Lower lobe of right lung (tissue), 2 donors: ENCODE measurements at places on chromosomes 6 and 20. TPM values are rescaled to one million over a fixed set of nuclear protein-coding genes. Genes with fewer than 3 reads are reported as not detected.

DNA sequence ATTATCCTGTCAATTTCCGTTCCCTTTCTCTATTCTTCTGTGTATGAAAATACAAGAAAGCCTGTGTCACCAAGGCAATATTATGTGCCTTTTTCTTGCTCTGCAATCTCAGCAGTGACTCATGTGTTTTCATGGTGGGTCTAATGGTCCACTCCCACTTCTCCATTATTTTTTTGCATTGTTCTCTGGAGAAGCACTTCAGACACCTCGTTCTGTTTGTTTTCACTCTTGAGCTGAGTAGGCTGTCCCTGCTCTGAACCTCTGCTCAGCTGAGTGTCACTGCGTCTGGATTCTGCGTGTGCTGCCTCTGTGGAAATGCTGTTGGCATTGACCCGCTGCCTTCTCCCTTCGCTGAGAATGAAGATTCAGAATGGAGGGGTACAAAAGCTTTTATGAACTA is 230.6 kb downstream of the TMEM242 start:
- H3K4me1 ChIP-seq = peaks cover 49% of the 10 kb centered on the region
- H3K27ac ChIP-seq = no peak overlapping the region
- H3K27me3 ChIP-seq = no peaks in the 10 kb centered on the region
- no peak overlapping the region for H3K4me3 ChIP-seq
- H3K36me3 ChIP-seq = no peaks in the 10 kb centered on the region

The COL11A2 gene
- 0.77 TPM for total RNA-seq

DNA sequence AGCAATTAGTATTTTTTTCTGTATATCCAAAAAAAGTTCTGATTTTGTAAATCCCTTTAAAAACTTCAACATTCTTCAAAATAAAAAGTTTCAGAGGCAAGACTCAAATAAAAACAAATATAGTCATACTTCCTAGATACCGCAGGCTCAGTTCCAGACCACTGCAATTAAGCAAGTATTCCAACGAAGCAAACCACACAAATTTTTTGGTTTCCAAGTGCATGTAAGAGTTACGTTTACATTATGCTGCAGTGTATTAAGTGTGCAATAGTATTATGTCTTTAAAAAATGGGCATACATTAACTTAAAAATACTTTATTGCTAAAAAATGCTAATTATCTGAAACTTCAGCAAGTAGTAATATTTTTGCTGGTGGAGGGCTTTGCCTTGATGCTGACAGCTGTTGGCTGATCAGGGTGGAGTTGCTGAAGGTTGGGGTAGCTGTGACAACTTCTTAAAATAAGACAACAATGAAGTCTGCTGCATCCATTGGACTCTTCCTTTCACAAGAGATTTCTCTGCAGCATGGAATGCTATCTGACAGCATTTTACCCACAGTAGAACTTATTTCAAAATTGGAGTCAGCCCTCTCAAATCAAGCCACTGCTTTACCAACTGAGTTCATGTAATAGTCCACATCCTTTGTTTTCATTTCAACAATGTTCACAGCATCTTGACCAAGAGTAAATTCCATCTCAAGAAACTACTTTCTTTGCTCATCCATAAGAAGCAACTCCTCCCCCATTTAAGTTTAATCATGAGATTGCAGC is 46.0 kb downstream of the PHIP start:
- peaks cover 7% of the 10 kb centered on the region for H3K4me1 ChIP-seq
- no peak overlapping the region for H3K4me3 ChIP-seq
- no peak for DNase-seq
- H3K27me3 ChIP-seq = no peaks in the 10 kb centered on the region

DNA sequence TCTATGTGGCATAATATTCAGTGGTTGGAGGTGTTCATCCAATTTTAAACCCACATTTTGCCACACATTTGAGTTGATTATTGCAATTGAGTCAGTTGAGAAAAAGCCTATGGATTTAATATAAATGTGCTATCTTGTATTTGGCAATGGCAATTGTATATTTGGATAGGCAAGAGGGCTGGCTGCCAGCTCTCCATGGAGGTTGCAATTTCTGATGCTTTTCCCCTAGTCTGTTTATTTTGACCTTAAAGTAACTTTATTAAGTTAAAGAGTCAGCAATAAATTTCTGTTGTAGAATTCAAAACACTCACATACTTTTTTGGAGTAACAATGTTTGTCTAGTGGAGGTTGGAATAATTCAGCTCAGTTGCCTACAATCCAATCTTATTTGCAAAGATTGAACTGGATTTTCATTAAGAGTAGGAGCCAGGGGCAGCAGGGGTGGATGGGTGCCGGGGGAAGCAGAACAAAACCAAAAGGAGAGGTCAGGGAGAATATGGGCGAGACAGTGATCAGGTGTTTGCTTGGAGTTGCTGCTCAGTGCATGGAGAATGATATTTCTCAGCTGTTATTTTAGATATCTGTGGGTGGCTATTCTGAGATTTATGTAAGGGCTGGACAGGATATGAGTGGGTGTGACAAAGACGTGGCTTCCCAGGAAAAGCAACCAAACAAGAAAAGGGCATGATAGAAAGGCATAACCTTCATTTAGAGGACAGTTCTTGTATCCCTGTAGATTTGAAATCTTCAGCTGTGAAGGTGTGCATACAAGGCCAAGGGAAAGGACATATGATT is 163.0 kb downstream of the HDGFL1 start:
- H3K4me1 ChIP-seq = no peaks in the 10 kb centered on the region
- DNase-seq = no peak
- H3K4me3 ChIP-seq = no peak overlapping the region
- H3K36me3 ChIP-seq = no peaks in the 10 kb centered on the region
- H3K27ac ChIP-seq = no peak overlapping the region

GRCh38 chr6:55541024-55541423 is 38.0 kb downstream of the HMGCLL1 start:
- H3K4me3 ChIP-seq = no peak overlapping the region
- no peak overlapping the region for H3K27ac ChIP-seq
- no peaks in the 10 kb centered on the region for H3K36me3 ChIP-seq
- H3K4me1 ChIP-seq = no peaks in the 10 kb centered on the region
- no peaks in the 10 kb centered on the region for H3K27me3 ChIP-seq
- no peak for DNase-seq

The GNMT gene
- total RNA-seq = 2.4 TPM

GRCh38 chr20:16069389-16070010 is 503.7 kb downstream of the KIF16B start:
- no peaks in the 10 kb centered on the region for H3K27me3 ChIP-seq
- no peak overlapping the region for H3K27ac ChIP-seq
- peaks cover 2% of the 10 kb centered on the region for H3K4me1 ChIP-seq
- no peak overlapping the region for H3K4me3 ChIP-seq
- H3K36me3 ChIP-seq = no peaks in the 10 kb centered on the region

DNA sequence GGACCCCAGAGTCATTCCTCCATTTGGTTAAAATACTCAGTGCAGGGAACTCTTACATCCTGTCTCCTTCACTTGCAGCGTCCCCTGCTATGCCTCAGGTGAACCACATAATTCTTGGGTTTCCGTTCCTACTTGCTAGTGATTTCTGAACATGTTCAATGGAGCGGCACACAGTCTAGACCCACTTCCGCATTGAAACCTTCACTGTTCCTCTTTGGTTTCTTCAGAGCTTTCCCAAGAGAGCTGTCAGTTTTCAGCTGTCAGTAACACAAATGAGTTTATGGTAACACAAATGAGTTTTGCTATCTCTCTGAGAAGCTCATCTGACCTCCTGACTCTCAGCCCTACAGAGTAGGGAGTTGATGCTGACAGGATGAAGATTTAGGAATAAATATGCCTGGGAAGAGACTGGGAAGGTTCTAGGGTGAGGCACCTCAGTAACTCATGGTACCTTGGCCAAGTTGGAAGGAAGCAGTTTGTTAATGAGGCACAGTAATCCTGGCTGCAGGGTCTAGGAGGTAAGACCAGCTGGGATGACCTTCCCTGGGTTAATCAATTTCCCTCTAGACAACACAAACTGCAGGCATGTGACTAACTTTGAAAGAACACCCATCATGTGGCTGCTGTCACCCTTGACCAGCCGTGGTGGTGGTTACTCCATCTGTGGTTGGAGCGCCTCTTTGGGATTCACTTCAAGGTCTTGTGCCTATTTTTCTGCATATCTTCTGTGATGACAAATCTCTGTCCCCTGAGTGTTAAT is 5.4 kb downstream of the SYS1 start:
- H3K4me1 ChIP-seq = peaks cover 59% of the 10 kb centered on the region
- no peak overlapping the region for H3K4me3 ChIP-seq
- peak; percentile 60 for DNase-seq
- peaks cover 37% of the 10 kb centered on the region for H3K36me3 ChIP-seq
- H3K27me3 ChIP-seq = no peaks in the 10 kb centered on the region

- no peaks in the 10 kb centered on the region for H3K27me3 ChIP-seq
- no peak overlapping the region for H3K27ac ChIP-seq
- no peaks in the 10 kb centered on the region for H3K36me3 ChIP-seq
- DNase-seq = no peak
- H3K4me1 ChIP-seq = peaks cover 47% of the 10 kb centered on the region
Measured at GRCh38 chr6:13702809-13703302, 8.8 kb downstream of the RANBP9 start.

GRCh38 chr6:151306269-151306783 is 66.6 kb downstream of the AKAP12 start:
- H3K4me1 ChIP-seq = no peaks in the 10 kb centered on the region
- no peaks in the 10 kb centered on the region for H3K36me3 ChIP-seq
- no peak overlapping the region for H3K27ac ChIP-seq
- no peaks in the 10 kb centered on the region for H3K27me3 ChIP-seq

DNA sequence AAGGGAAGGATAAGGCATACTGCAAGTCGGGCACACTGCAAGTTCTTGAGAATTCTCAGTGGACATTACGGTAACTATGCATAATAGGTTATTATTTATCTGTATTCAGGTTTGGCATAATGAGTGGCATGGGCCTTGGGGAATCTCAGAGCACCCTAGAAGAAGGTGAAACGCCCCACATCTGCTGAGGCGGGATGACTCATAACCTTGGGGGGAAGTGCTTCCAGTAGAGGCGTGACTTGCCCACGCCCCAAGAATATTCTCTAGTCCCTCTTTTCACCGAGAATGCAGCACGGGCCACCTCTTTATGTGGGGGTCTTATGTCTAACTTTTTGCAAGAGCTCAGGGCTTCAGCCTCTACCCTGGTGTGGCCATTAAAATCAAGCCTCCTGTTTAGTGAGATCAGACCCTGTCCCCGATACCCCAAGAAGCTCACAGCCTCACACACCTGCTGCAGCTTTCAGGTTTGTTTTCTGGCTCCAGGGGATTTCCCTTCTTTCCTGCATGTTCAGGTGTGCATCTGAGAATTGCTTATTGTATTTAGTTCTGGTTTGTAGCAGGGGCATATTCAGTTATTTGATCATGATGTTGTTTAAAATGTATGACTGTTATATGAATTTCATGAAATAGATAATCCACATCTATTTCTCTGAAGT is 19.1 kb downstream of the ZFP64 start:
- peaks cover 32% of the 10 kb centered on the region for H3K36me3 ChIP-seq
- H3K27me3 ChIP-seq = no peaks in the 10 kb centered on the region
- H3K4me1 ChIP-seq = no peaks in the 10 kb centered on the region
- no peak overlapping the region for H3K4me3 ChIP-seq
- H3K27ac ChIP-seq = no peak overlapping the region

The MOG gene
- not detected for total RNA-seq

The ANKRD66 gene
- total RNA-seq = 4.0 TPM

The SCUBE3 gene
- total RNA-seq = 0.56 TPM

The PI16 gene
- total RNA-seq = 11.9 TPM

The FNDC11 gene
- 1.3 TPM for total RNA-seq

DNA sequence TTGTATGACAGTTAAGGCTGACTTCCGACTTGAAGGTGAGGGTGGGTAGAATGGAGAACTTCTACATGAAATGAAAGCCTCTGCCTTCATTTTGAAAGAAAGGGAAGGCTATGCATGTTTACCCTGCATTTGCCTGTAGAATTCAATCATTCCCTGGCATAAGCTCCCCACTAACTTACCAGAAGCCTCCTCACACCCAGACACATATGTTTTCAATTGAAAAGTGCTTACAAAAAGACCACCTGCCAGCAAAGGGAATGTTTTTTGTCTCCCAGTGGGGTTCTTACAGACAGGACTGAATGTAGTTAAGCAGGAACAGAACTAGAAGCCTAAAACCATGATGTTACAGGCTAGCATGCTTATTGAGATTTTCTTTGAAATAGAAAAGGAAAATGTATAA is 392.1 kb upstream of the HSF2 start:
- no peaks in the 10 kb centered on the region for H3K4me1 ChIP-seq
- no peak overlapping the region for H3K4me3 ChIP-seq
- H3K27me3 ChIP-seq = no peaks in the 10 kb centered on the region

DNA sequence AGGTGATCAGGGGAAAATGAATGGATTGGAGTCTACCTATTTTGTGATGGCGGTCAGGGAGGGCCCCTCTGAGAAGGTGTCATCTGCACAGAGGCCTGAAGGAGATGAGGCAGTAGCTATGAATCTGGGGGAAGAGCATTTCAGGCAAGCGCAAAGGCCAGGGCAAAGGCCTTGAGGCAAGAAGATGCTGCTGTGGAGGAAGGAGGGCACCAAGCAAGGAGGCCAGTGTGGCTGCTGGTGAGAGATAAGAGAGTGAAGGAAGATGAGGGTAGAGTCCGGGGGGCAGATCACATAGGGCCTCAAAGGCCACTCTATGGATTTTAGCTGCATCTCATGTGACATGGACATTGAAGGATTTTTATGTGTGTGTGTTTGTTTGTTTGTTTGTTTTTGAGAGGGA is 20.6 kb upstream of the CSNK2A1 start:
- peaks cover 19% of the 10 kb centered on the region for H3K27me3 ChIP-seq
- H3K4me1 ChIP-seq = peaks cover 8% of the 10 kb centered on the region
- H3K36me3 ChIP-seq = no peaks in the 10 kb centered on the region
- H3K4me3 ChIP-seq = no peak overlapping the region
- no peak overlapping the region for H3K27ac ChIP-seq

The LINC00237 gene
- not detected for total RNA-seq

The COMMD7 gene
- total RNA-seq = 39.8 TPM

The LRRN4 gene
- total RNA-seq = 42.6 TPM
